Pons (tissue), 1 donor: ENCODE measurements at places on chromosomes 7 and 10.

DNA sequence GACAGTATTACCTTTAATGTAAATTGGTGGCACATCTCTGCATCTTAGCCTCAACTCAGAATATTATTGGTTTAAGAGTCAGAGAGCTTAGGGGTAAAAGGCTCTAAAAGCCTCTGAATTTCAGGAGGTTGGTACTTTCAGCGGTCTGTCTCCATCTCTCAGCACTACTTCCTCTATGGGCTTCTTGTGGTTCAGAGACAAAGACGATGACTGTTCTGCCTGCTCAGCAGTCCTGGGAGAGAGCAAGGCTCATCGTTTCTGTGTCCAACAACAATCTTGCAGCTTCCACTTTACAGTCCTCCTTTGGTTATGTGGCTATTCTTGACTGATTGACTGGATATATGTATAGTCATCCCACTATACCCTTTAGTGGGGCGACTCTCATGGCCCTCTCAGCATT lies 394.7 kb downstream of the AUTS2 start:
- DNase-seq = peak; percentile 84

GRCh38 chr10:128150561-128150960 lies 24.3 kb upstream of the MKI67 start:
- DNase-seq = no peak

DNA sequence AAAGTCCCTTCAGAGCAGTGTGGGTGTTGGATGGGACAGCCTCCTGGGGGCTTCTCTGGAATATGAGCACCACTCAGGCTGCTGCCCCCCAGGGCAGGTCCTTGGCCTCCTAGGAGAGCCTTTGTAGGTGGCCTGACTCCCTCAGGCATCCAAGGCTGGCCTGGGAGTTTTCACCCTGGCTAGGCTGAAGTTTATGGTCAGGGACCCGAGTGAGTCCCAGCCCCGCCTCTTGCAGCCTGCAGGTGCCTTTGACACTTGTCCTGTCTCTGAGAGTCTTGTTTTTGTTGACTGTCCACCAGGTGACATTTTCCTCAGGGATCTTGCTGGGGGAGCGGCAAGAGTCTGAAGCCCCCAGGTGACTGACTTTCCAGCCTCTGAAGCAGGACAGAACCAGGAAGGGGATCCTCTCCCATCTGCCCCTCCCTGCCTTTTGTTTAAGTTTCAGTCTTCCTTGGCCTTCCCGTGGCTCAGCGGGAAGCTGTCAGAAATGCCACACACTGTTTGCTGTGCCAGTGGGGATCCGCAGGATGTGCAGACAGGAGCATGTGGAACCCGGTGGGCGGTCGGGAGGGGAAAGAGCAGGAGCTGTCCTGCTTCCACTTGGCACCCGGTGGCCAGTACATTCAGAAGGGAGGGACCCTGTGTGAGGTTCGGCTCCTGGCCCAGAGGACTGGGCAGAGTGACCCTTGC lies 59.5 kb downstream of the LRRC18 start:
- no peak for DNase-seq

GRCh38 chr7:144709066-144709465 lies 126.8 kb downstream of the TPK1 start:
- DNase-seq = no peak

- DNase-seq = no peak
Measured at GRCh38 chr10:47287365-47287802, 12.6 kb upstream of the GDF10 start.

- no peak for DNase-seq
Measured at GRCh38 chr7:30142710-30143109, 7.9 kb downstream of the MTURN start.

- no peak for DNase-seq
Measured at GRCh38 chr7:74012842-74013249, 15.1 kb upstream of the ELN start.

DNA sequence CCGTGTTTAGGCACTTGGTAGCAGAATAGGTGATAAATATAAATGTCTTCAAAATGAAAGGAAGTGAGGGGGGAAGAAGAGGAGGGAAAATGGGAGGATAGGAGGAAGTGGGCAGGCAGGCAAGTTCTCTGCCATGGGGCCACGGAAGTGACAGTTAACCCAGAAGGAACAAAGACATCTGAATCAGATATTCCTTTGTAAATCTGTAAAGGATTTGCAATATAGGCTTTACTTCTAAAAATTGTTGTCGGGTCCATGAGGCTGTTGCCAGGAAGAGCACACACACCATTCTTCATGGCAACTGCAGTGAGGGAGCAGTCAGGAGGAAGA lies 23.7 kb upstream of the RASSF4 start:
- no peak for DNase-seq

DNA sequence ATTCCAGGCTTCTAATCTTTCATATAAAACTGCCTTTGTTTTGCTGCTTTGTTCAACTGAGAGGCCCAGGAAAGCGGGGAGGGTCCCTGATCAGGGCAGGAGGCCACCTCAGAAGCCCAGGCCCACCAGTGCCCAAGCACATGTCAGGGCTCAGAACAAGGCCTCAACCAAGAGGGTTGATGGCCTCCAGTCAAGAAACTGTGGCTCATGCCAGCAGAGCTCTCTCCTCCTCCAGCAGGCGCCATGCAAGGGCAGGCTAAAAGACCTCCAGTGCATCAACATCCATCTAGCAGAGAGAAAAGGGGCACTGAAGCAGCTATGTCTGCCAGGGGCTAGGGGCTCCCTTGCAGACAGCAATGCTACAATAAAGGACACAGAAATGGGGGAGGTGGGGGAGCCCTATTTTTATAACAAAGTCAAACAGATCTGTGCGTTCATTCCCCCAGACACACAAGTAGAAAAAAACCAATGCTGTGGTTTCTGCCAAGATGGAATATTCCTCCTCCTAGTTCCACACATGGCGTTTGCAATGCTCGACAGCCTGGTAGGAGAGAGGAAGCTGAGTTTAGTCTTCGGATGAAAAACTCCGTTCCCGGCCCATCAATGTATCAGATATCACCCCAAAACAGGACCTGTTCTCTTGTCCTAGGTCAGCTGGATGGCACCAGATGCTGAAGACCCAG lies 34.0 kb downstream of the PSAP start:
- peak; percentile 48 for DNase-seq

DNA sequence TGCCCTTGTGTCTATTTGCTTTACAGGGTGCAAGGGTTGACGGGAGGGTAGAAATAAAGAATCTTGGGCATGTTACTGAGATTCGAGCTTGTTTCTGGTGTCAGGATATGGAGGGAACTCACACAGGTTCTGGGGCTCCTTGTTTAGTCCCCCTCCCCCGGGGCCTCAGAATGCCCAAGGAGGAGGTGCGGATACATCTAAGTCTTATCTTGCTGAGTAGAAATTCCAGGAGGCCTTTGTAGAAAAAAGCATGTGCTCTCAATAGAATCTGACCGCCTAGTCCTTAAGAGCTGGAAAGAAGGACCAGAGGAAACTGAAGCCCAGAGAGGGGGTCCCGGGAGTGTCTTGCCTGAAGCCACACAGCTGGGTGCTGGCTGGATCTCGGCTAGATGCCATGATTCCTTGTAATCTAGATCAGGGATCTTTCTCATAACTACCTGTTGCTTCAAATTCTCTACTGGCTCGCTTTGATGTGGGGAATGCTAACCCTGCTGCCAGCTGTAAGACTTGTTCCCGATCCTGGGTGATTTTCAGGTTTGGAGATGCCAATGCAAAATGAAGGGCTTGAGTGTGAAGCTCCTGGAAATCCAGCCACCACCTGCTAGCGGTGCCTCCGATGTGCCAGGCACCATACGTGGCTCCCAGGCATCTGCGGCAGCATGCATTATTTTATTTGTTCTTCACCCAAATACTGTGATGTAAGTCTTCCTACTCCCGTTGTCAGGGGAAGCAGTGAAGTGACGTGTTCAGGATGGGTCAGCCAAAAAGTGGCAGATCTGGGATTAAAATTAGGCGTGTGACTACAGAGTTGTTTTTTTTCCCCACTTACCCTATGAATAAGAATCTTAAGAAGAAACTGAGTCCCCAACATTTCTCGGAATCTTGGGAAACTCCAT lies 226.0 kb downstream of the TCF7L2 start:
- DNase-seq = no peak
